BE2C (cell line): ENCODE measurements at places on chromosomes 2 and 18.

DNA sequence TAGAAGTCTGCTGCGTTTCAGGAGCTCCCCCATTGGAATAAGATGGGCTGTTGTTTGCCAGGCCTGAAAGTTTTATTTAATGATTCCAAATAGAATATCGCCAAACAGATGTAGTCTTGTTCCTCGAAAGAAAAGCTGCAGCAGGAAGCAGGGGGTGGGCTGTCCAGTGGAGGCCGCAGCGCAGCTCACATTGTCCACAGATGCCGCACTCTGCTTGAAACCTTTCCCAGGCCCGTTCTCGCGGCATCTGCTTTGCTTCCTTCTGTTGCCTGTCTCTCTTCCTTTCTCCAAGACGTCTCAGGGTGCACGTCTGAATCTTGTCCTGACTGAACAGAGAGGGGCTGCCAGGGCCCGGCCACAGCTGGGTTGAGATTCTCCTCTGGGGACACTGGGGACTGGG is 12.4 kb upstream of the IGFBP2 start:
- peak; percentile 26 for DNase-seq

DNA sequence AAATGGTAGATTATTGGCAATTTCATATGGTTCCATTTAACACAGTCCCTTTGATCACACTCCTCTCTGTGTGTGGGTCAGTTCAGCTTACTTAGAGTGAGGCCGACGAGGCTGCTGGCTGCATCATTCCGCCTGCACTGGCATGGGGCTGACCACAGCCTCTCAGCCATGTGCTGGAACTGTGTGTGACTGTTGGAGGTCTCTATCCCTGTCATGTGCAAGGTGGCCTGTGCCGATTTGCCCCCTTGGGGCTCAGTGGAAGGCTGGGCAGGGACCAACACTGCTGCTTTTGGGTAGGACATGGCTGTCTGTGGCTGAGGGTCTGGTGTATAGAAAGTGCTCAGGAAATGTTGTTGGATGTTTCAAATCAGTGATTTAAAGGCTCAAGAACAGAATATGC is 454.0 kb upstream of the HS6ST1 start:
- DNase-seq, result no peak

DNA sequence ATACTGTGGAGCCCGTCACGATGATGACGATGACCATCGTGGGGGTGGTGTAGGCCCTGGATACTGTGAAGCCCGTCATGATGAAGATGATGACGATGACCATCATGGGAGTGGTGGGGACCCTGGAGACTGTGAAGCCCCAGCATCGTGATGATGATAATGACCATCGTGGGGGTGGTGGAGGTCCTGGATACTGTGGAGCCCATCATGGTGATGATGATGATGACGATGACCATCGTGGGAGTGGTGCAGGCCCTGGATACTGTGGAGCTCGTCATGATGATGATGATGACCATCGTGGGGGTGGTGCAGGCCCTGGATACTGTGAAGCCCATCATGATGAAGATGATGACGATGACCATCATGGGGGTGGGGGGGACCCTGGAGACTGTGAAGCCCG is 81.0 kb upstream of the SALL3 start:
- DNase-seq, result no peak

DNA sequence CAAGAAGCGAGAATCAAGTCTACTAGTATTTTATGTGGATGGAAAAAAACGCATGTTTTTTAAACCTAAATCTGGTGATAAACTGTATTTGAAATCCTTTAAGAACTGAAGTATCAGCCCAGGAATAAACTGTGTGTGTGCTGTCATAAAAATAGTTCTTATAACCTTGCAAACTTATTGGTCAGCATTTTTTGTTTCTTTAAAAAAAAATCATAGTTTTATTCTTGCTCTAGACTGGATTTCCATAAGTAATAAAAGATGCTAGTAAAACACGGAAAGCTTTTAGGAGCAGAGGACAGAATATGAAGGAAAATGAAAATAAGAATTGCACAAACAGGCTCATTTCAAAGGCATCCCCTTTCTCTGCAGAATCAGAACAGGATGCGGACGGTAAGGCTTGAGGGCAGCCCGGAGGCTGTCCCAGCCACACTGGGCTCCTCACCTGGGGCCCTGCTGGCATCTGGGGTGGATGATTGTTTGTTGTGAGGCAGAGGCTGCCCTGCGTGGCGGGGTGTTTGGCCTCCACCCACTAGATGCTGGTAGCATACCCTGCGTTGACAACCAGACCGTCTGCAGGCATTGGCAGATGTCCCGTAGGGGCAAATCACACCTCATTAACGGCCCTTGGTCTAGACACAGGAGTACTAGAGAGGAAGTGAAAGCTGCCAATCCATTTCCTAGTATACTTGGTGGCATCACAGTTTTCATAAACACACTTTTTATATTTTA is 52.5 kb downstream of the MBP start:
- no peak for DNase-seq

DNA sequence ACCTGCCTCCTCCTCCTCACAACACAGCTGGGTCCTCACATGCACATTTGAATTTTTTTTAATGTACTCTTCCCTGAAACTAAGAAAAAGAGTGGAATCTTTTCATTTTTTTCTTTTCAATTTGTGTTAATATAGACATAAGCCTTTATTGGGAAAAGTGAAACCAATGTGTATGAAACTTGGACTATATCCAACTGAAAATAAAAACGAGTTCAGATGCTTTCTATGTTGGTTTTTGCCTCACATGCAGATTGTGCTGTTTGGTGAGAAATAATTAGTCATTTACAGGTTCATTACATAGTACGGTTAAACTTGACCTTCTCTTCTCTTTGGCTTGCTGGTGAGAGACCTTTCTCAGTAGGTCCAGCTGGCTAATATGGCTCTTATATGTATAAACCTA is 515.2 kb upstream of the FANCL start:
- DNase-seq, result no peak

DNA sequence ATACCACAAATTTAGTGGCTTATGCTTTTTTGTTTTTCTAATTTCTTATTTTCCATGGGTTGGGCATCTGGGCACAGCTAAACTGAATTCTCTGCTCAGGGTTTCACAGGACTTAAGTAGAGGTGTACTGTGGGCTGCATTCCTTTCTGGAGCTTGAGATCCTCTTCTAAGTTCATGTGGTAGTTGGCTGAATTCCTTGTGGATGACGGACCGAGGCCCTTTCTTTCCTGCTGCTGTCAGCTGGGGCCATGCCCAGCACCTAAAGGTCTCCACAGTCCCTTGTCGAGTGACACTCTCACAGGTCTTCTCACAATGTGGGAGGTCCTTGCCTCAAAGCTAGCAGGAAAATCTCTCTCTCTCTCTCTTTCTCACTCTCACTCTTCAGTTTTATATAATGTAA is 433.5 kb upstream of the LRATD1 start:
- no peak for DNase-seq

DNA sequence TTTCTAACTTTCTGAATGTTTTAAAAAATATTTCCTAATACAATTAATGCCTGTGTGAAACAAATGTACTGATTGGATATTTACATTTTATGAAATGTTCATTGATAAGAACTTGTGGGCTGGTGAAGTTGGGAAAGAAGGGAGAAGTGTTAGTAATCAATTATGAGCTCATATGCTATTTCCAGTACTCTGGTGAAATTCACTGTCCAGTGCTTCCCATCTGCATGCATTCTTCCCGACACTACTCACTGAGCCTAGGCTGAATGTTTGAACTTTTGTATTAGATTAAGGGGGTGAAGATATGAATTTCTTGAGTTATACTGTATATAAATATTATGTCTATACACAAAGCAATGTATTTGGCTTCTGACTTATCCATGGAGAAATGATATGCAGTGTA is 36.0 kb downstream of the SKA1 start:
- no peak for DNase-seq

DNA sequence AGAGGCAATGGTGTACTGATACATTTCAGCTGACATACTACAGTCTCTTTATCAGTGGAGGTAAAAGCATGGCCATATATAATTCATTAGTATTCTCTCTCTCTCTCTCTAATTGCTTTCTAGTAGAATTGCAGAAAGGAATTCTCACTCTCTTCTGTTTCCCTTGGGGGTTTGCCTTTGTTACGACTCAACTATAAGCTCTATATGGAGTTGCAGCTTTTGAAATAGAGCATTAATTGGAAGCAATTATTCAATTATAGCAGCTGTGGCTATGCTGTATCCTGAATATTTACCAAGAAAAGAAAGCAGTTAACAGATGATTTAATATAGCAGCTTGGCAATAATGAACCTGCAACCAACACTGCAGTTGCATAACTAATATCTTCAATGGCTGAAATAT is 132.7 kb upstream of the STON1 start:
- no peak for DNase-seq

GRCh38 chr2:159925975-159926374 is 128.0 kb upstream of the CD302 start:
- no peak for DNase-seq

GRCh38 chr2:3867469-3867868 is 164.1 kb downstream of the DCDC2C start:
- no peak for DNase-seq

GRCh38 chr2:64697297-64698176 is 43.8 kb upstream of the SERTAD2 start:
- DNase-seq, result no peak

DNA sequence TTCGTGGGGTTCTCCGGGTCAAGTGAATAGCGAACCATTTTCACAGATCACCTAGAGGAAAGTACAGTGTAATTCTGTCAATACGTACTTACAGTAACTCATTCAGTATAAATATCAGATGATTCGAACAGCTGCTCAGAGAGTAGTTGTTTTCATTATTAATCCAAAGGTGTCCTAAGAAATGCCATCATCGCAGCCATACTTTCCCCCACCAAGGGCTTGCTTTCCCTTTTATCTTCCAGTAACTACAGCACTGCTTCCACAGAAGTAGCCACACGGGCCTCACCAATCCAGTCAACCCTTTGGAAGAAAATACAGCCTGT is 4.5 kb upstream of the C18orf32 start:
- no peak for DNase-seq

GRCh38 chr2:96342085-96342484 is 6.5 kb downstream of the NCAPH start:
- no peak for DNase-seq

DNA sequence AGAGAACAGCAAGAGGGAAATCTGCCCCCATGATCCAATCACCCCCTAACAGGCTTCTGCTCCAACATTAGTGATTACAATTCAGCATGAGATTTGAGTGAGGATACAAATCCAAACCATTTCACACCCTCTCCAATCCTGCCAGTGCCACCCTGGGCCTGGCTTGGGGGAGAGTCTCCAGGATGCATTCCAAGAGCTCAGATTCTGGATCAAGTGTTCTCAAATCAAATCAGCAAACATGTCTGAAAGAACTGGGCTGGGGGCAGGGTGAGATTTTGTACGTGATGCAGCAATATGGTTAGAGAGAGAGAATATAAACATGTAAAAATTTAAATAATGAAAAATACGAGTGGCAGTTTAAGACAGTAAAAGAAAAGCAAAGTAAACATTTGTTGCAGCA is 2100.9 kb upstream of the CELF4 start:
- DNase-seq, result no peak

DNA sequence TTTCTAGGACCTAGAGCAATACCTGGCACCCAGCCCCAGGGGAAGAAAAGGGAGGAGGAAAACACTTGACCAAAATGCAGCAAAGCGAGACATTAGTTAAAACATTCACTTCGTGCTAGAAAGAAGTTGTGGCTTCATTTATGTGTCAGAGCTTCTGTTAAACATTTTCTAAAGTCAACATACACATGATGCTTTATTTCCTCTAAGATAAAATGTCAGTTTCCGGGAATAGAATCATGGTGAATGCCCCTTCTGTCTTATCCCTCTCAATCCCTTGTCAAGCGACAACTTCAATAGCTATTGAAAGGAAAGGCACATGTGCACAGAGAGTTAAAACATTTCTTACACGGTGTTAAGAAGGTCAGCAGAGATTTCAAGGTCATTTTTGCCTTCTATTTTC is 404.6 kb upstream of the CWC22 start:
- no peak for DNase-seq

DNA sequence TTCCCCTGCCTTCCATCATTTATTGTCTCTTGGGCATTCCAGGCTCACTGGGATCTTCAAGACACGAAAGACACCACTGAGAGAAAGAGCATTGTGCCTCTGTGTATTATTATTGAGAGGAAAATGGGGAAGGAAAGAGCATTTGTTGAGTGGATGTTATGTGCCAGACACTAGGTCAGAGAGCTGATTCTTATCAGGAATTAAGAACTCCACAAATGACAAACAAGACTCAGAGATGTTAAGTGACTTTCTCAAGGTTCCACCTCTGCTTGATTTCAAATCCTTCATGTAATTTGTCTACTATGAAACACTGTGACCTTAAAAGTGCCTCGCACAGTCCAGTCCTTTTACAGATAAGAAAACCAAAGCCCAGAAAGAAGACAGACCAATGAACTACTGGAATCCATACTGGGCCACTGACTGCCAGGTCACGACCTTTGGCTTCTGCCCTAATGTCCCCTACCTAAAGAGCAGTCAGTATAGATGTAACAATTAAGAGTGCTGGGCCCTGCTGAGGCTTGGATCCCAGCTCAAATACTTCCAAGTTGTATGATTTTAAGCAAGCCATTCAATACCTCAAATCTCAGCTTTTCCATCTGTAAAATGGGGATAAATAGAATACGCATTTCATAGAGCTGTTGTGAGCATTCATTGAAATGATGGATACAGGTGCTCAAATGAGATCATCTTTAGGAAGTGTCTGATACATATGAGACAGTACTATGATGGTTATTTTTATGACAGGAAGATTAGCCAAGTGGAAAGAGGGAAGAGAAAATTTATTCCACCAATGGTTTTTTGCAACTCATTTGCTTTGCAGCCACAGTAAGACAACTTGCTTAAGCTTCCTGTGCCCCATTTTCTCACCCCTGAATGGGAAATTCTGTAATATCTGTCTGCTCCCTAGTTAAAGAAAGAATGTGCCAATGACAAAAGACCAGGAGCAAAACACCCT is 10.9 kb downstream of the KLF7 start:
- DNase-seq, result no peak

DNA sequence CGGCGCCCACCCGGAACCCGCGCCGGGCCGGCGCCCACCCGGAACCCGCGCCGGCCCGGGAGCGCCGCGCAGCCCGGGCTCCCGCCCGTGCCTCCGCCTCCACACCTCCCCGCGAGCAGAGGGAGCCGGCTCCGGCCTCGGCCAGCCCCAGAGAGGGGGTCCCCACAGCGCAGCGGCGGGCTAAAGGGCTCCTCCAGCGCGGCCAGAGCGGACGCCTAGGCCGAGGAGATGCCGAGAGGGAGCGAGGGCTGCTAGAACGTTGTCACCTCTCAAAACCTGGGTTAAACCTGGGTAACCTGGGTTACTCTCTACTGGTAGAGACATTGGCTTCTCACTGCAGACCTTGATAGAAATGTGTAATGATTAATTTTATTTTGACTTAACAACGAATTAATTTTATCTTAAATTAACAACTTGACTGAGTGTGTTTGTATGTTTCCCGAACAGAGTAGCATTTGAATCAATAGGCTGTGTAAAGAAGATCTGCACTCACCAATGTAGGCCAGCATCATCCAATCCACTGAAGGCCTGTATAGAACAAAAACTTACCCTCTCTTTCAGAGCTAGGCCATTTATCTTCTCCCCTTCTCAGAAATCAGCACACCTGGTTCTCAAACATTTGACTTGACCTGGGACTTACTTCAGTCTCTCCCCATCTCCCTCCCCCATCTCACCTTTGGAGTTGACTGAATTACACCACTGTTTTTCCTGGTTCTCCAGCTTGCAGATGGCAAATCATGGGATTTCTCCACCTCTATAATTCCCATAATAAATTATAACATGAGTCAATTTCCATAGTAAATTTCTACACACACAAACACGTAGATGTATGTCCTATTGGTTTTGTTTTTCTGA is 242.7 kb downstream of the ASXL3 start:
- no peak for DNase-seq
